AG09309 (cell line): ENCODE measurements at places on chromosomes 11 and 22.

GRCh38 chr22:44895296-44896055 lies 114.3 kb downstream of the PHF21B start:
- DNase-seq: no peak

- no peak for DNase-seq
These were observed 27.1 kb downstream of the C11orf96 start for GRCh38 chr11:43969543-43969942.

- DNase-seq: no peak
These were observed 15.7 kb downstream of the SNU13 start for GRCh38 chr22:41672780-41673509.

GRCh38 chr11:101188173-101188572 lies 58.6 kb upstream of the PGR start:
- no peak for DNase-seq

DNA sequence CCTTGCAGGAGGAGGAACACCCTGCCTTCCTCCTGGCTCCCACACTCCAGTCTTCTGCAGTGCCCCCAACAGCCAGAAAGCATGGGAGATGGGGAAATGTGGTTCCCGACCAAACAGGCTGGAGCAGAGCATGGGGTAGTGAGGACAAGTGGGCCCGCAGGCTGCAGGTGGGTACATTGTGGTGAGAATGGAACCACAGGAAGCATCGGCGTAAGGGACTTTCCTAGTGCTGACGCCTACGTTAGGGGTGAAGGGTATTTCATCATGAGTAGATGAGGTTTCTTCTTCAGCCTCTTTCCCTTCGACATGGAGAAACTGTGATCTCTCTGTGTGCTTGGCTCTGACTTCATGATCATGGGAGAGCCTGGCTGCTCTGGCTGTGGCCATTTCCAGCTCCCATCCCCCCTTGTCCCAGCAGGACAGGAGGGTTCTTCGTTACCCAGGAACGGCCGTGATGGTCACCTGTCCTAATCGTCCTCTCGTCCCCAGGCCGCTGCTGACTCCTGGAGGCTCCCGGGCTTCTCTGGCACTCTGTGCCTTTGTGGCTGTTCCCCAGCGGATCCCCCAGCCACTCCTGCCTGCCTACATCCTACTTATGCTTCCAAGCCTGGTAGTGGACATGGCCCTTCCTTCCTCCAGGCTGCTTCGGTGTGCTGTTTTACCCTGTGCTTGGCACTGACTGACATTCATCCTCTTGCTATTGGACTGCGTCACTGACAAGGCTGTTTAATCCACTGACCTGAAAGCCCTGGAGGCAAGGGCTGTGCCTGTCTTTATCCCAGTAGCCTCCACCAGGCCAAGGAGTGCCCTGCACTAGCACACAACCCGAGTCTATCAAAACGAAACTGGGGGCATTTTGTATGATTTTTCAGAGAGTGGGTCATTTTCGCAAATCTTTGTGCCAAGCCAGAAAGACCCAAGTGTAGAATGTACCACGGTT lies 65.2 kb upstream of the CECR2 start:
- DNase-seq: no peak

- no peak for DNase-seq
These were observed 2.0 kb upstream of the LARGE1 start for GRCh38 chr22:33922349-33922681.

DNA sequence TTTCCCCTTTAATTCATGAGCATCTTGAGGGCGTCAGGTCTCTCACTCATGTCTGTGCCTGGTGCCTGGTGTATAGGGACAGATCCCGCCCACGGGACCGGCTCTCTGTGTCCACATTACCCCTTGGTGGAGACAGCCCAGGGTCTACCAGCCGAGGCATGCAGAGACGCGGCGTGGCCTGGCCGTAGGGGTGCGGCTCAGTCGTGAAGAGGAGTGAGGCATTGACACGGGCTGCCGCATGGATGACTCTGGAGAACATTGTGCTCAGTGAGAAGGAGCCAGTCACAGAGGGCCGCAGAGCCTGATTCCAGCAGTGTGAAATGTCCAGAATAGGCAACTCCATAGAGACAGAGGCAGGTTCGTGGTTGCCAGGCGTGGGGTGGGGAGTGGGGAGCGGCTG lies 209.8 kb downstream of the TBC1D22A start:
- DNase-seq: no peak

DNA sequence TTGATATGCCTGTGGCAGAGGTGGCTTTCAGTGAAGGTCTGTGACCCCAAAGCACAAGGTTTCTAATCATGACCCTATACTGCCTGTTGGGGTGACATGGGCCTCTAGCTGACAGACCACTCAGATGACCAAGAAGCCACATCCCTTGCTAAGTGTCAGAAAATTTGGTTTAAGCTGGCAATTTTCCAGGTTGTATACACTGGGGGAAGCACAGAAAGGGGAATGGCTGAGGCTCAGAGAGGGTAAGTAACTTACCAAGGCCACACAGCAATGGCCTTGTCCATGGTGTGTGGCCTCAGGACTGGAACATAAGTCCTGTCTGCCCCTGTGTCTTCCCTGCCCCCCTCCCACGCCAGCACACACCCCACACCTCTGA lies 66.9 kb upstream of the PRDM11 start:
- DNase-seq: no peak

DNA sequence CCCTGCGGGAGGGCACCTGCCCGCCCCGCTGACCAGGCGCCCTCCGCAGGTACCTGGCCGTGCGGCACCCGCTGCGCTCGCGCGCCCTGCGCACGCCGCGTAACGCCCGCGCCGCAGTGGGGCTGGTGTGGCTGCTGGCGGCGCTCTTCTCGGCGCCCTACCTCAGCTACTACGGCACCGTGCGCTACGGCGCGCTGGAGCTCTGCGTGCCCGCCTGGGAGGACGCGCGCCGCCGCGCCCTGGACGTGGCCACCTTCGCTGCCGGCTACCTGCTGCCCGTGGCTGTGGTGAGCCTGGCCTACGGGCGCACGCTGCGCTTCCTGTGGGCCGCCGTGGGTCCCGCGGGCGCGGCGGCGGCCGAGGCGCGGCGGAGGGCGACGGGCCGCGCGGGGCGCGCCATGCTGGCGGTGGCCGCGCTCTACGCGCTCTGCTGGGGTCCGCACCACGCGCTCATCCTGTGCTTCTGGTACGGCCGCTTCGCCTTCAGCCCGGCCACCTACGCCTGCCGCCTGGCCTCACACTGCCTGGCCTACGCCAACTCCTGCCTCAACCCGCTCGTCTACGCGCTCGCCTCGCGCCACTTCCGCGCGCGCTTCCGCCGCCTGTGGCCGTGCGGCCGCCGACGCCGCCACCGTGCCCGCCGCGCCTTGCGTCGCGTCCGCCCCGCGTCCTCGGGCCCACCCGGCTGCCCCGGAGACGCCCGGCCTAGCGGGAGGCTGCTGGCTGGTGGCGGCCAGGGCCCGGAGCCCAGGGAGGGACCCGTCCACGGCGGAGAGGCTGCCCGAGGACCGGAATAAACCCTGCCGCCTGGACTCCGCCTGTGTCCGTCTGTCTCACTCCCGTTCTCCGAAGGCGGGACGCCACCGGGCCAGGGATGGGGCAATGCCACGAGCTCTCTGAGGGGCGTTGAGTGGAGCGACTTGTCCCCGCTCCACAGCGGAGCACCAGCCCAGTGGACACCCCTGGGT lies 1.8 kb downstream of the GALR3 start:
- DNase-seq: no peak

- no peak for DNase-seq
These were observed 23.6 kb upstream of the ARHGAP32 start for GRCh38 chr11:129215506-129216245.

- DNase-seq: no peak
These were observed 302.6 kb upstream of the FAT3 start for GRCh38 chr11:91921974-91922373.

DNA sequence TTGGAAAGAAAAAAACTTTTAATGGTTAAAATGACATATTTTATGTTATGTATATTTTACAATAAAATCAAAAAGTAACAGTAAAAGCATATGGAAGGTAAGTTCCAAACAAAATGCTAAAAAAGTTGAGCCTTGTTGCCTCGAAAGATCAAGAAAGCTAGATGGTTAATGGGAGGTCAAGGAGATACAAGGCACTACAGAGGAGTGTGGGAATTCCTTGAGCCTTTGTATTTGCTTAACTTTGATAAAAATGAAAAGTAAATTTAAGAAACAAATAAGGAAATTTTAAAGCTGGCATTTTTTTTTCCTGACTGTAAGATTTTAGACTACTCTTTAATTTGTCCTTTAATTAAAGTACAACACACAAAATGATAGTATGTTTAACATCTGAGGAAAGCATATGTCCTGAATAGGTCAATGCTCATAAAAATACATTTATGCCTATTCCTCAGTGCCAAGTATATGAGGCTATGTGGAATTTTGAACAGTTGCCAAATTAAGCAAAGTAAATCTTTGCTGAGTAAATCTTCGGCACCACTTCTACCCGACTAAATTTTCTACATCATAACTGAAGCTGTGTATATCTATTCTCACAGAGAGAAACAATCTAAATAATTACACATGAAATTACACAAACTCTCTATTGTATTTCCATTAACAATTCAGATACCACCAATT lies 108.8 kb downstream of the TTC28 start:
- DNase-seq: no peak
